Daoy (cell line): ENCODE measurements at places on chromosomes 2 and 18. TPM values are rescaled to one million over a fixed set of nuclear protein-coding genes. Genes with fewer than 3 reads are reported as not detected.

HOXD12 gene
- 0.46 TPM in 1 of 2 replicates, not detected in the other for total RNA-seq

SGPP2 gene
- 0.74 and 0.92 TPM in 2 replicates for total RNA-seq

THSD7B gene
- not detected in 2 replicates for total RNA-seq

NRP2 gene
- total RNA-seq: 108 and 115 TPM in 2 replicates

KCTD1 gene
- total RNA-seq: 22.3 and 22.6 TPM in 2 replicates

METTL21A gene
- 16.9 and 24.1 TPM in 2 replicates for total RNA-seq

SCYGR8 gene
- total RNA-seq: not detected in 2 replicates

RFX8 gene
- 0.69 and 4.6 TPM in 2 replicates for total RNA-seq

MC2R gene
- total RNA-seq: not detected in 2 replicates

BOLL gene
- not detected in 2 replicates for total RNA-seq

MROH2A gene
- 0.21 and 0.80 TPM in 2 replicates for total RNA-seq

DNA sequence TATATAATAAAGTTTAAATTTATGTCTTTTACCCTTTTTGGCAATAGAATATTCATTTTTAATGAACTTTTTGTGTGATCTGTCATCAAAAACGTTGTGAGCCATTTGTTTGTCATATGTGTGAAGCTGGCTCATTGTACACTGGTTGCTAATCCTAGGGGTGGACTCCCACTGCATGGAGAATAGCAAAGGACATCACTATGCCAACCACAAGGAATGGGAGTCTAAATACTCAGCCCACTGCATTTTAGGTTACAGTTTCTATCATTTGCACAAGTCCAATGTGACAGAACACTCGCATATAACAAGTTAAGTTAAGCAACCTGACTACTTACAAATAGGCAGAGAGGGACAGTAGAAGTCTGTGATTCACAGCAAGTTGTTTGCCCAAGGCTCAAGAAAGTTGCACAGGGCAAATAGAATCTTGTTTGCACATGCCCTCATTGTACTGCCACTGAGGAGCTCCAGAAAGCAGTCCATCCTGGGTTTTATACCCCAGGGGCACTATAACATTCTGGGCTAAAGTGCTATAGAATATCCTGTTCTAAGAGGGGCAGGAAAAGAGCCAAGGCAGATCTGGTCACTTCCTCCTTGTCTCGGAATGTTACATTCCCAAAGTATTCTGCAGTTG is 545.9 kb upstream of the GCFC2 start:
- DNase-seq: no peak

DNA sequence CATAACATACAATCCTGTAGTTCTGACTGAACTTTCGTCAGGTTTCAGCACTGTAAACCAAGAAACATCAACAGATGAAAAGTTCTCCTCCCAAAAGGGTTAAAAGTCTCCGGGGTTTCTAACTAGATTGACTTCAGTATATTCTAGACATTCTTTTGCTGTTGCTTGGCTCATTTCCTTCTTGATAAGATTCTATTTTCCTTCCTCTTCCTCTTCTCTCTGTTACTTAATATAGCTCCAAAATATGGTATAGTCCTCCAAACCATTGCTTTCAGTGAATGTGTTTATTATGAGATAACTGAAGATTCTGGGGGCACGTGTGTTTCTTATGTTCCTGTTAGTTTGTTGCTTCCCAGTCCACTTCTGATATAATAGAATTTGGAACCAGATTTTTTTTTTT is 46.4 kb upstream of the MAP4K3 start:
- DNase-seq: no peak

DNA sequence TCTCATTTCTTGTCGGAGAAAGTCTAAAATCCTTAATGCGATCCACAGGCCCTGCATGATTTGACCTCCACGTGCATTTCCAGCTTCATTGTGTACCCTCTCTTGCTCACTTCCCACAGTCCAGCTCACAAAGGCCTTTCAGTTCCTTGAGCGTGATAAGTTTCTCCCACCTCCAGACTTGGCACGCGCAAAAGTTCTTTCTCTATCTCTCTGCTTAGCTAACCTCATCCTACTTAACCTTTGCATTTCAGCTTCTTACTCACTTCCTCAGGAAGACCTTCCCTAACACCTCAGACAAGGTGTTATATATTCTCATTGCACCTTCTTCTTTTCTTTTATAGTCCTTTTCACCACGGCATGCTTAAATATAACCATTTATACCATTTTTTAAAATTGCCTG is 124.8 kb upstream of the XPO1 start:
- no peak for DNase-seq

- DNase-seq: no peak
Observed at GRCh38 chr2:110198016-110198415, 6.8 kb downstream of the NPHP1 start.

- DNase-seq: peak; percentile 66
Observed at GRCh38 chr2:150625303-150625702, 137.8 kb upstream of the RND3 start.

DNA sequence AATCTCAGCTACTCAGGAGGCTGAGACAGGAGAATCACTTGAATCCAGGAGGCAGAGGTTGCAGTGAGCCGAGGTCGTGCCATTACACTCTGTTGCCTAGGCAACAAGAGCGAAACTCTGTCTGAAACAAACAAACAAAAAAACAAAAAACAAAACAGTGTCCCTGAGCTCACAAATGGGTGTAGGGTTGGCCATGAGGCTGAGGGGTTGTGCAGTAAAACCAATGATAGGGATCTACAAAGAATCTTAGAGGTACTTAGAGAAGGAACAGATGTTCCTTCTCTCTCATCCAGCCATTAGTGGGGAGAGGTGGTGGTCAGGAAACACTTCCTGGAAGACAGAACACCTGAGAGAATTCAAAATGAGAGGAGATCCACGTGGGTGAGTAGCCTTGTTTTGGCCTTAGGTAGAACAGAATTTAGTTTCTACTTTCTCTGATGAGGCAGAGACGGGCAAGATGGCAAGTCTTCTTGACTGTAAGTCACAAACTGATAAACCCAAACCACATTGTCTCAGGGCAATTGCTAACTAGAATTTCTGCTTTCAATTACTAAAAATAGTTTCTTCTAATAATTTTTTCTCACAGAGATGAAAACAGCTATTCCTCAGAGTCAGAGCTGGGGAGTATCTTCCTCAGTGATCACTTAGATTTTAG is 61.5 kb upstream of the PPM1B start:
- no peak for DNase-seq

- DNase-seq: no peak
Observed at GRCh38 chr18:74290794-74291471, 830 bp downstream of the CYB5A start.

GRCh38 chr2:208406474-208407451 is at the start of gene PTH2R:
PTH2R (plus strand) TSS chr2:208406792; CDS start chr2:208407044, 252 bp downstream.
- DNase-seq: peak; percentile 16

- DNase-seq: no peak
Observed at GRCh38 chr2:25363733-25364132, 22.0 kb upstream of the DNMT3A start.
